IPS-NIHi11 (cell line): ENCODE measurements at places on chromosomes 2 and 18.

DNA sequence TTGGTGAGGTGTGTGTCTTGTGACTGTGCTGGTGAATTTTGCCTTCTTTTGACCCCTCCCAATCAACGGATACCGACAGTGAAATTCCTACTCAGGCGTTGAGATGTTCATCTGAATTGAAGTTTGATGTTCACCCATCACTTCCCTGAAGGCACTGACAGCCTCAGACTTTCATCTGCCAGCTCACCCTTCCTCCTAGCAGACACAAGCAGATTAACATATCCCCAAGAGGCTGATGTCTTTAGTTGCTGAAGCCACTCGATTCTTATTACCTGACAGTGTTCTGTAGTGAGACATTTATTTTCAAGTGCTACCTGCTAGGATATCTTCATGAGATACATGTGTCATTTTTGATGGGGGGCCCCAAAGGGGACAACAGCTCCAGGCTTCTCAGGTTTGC is 1330.1 kb upstream of the PIK3C3 start:
- no peak for DNase-seq

GRCh38 chr2:158011055-158011771 is 90.5 kb upstream of the UPP2 start:
- peak; percentile 28 for DNase-seq

DNA sequence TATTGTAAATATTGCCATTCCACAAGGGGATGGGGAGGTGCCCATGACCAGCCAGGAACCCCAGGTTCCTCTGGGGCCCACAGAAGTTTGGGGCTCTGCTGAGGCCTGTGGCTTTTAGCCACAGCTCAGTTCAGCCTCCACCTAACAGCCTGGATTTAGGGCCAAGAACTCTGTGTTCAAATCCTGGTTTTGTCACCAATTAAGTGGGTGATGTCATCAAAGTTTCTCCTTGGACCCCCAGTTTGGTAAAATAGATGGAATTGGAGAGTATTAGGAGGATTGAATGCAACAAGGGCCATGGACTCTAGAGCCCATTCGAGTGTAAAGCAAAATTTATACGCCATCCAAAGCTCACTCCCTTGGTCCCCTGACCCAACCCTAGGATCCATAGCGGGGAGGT is 3.2 kb upstream of the FEV start:
- no peak for DNase-seq

GRCh38 chr2:26767129-26767528 is 3.0 kb downstream of the SLC35F6 start:
- DNase-seq: no peak
